ENCODE measurements at places on chromosomes 3 and 15.
A peak's percentile ranks its signal among the peaks of the same experiment; 100 is the strongest.

DNA sequence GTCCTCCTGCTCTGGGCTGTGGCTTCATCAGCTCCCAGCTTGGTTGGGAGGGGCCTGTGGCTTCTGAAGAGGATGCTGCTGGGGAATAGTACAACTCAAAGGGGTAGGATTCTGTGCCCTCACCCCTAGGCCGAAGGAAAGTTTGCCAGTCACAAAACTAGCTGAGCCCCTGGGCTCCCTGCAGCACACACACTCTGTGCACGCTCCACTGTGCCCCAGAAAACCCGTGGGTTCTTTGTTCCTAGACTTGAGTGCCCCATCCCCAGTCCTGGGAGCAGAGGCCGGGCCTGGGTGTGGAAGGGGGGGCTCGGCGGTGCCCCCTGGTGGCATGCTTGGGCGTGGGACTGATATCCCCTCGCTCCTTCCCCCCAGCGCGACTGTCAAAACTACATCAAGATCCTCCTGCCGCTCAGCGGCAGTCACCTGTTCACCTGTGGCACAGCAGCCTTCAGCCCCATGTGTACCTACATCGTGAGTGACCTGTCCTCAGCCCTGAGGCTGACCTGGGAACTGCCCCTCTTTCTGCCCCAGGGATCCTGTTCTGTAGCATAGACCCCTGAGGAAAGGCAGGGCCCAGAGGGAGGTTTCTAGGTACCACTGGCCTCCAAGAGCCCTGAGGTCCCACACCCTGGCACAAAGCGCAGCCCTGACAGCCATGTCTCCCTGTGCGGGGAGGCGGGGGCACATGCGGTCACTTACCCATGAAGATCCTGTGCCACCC is 14.2 kb downstream of the CIB1 start:
- DNase-seq = peak; percentile 58

DNA sequence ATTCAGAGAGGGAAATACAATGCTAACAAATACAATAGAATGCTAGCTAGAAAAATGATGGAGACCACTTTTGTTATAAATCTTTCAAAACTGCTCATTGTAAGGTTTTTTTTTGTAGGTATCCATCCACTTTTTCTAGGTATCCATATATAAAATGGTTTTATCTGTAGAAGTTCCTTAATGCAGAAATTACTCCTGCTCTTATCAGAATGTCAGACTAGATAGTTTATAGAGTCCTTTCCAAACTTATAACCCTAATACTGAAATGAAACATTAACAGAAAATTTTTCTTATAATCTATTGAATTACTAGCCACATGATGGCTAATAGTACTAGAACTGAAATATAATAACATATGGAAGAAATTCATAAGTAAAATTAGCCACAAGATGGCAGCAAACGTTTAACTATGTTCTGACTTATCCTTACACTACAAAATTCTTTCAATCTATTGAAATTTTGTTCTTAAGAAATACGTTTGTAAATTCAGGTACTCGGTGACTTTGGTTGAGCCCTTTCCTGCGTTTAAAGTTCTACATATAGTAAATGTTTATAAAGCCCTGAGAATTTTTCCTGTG is 58.5 kb downstream of the ECT2 start:
- peak; percentile 48 for DNase-seq

DNA sequence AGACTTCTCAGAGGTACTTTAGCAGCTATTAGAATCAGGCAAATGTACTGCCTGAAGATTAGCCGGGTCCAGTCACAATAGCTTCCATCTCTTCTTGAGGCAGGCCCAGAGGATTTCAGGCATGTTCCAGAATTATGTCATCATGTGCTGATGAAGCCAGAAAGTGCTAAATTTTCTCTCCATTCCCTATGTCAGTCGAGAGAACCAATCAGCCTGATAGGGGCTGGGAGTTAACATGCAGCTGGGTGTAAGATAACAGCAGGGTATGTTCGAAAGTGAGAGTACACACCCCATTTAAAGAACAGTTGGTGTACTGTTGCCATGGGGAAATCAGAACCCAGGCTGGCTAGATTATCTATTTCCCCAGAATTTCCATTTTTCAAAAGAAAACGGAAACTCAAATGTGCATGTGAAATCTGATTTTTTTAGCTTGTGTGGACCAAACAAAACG is 48.7 kb downstream of the MYH15 start:
- DNase-seq = peak; percentile 91

DNA sequence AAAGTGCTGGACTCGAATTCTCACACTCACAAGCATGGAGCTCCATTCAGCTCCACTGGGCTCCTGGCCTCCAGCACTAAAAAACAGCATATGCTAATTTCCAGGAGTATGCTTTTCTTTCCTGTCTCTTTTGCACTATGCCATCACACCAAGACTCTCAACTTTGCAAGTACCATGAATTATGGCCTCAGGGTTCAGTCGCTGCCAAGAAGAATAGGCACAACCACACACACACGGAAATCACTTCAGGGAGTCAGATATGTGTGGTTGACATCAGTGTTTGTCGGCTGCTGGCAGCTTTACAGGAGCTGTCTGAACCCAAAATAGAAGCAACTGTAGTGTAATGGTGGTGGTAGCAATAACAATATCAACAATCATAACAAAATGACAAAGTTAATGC is 305.0 kb upstream of the SLCO3A1 start:
- no peak for DNase-seq

GRCh38 chr15:56148064-56148463 is 95.6 kb downstream of the RFX7 start:
- DNase-seq = no peak

GRCh38 chr15:75695220-75695619 is 17.4 kb downstream of the CSPG4 start:
- DNase-seq = no peak

GRCh38 chr3:130895690-130896488 is 2.0 kb downstream of the ATP2C1 start:
- peak; percentile 75 for DNase-seq

GRCh38 chr15:25236861-25237155 is 202.0 kb downstream of the UBE3A start:
- no peak for DNase-seq

GRCh38 chr15:73940061-73940981 is 14.1 kb downstream of the LOXL1 start:
- DNase-seq = no peak

GRCh38 chr3:142930463-142930862 is 33.0 kb downstream of the PAQR9 start:
- no peak for DNase-seq

DNA sequence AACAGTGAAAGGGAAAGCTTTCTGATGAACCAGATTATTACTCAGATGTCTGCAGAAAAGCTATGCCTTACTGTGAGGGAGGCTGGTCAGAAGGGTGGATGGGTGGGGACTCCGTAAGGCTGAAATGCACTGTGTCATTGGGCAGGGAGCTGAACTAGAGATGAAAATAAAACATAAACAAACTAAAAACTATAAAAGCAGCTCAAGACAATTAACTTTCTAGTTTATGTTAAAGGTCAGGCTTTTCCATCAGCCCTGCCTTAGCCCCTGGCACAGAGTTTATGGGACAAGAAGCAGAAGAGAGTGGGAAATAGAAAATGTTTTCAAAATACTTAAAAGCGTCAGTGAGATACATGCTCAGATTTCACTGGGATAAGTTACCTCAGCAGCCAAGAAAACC is 310.0 kb upstream of the UBE2E2 start:
- no peak for DNase-seq

DNA sequence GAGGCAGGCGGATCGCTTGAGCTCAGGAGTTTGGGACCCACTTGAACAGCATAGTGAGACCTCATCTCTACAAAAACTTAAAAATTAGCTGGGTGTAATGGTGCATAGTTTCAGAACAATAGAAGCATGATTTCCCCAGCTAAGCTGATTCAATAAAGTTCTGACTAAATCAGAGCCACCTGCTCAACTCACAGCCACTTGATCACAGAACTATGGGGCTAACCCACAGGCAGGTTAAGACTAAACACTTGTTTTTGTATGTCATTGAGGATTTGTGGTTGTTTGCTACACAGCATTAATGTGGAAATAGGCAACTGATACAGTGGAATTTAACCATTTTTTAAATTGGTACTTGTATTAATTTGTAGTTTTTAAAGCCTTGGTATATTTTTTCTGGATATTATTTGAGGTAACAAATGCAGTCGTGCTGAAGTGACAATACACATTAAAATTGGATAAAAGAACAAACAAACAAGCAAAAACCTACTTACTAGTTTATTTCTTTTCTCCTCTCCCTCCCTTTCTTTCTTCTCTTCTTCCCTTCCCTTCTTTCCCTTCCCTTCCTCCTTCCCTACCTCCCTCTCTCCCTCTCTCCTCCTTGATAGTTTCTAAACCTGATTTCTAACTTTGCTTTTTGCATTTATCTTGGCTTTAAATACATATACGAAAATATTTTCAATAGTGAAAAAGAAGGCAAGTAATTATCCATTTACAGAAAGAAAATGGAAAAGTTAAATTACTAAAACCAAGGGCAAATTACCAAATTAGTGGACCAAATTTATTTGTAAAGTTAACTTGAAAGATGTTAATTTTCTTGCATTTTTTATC is 32.1 kb downstream of the OXSM start:
- DNase-seq = no peak

DNA sequence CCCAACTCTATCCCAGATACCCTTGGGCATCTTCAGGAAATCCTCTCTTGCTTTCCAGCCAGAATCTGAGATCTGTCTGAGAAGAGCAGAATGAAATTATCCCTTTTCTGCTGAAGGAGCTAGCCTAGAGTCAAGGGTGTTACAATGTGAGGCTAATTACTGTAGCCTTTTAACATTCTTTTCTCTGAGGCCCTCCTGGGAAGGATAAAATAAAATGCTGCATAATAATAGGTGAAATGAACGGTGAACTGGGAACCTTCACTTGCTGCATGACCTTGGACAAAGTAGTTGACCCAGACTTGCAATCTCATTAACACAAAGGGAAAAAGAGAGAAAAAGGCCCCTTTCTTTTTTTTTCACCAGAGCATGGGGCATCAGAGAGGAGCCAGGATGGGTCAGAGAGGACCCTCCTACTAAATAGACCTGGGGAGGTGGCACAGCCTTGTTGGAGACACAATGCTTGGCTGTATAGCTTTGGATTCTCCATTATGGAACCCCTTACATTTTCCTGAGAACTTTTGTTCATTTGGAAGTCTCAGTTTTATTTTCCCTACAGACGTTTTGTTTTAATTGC is 137.0 kb upstream of the LIPC start:
- DNase-seq = no peak

- no peak for DNase-seq
These were observed 31.6 kb upstream of the GNB4 start for GRCh38 chr3:179482857-179483256.

GRCh38 chr3:45664578-45664977 is 24.6 kb upstream of the SACM1L start:
- DNase-seq = peak; percentile 85

DNA sequence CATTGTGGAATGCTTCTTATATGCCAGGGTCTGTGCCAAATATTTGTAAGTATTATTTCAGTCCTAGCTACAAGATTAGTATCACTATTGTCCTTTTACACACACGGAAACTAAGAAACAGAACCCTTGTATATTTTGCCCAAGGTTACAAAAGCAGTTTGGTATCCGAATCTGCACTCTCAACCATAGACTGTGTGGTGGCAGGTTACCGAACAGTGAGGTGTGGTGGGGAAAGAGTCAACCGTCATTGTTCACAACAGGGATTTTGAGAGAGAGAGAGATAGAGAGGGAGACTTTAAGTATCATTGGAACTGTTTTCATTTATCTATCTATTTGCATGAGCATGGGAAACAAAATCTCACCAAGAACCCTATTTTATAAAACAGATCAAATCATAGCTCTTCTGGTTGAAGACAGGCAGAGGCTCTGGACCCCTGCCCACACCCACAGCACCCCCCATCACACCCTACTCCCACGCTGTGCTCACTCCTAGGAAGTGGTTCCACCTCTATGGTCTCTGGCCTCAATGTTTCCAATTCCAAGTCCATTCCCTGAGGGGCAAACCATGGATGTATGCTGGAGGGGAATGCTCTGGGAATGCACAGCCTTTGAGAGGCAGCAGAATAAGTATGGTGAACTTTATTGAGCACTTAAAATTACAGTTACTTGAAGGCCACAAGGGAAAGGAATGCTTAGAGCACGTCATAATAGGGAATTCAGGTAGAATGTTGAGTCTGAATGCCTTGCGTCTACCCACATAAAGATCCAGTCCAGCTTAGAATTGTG is 69.0 kb downstream of the ARHGAP31 start:
- no peak for DNase-seq

GRCh38 chr15:26891448-26892181 is 24.8 kb downstream of the GABRA5 start:
- peak; percentile 84 for DNase-seq

DNA sequence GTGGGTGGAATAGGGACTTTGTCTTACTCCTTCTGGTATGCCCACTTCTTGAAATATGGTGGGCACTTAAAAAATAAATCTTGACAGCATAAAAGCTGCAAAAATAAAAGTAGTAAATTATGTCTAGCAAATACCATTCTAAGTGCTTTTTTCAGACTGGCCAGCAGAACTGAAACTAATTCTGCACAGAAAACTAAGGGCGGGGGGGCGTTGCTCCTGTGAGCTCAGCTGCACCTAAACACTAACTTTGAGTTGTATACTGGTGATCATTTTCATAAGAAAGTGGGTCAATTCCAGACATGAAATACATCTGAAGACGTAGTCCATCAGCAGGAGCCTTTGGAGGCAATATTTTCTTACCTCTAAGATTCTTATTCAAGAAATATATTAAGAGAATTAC is 114.8 kb downstream of the WDR76 start:
- no peak for DNase-seq

DNA sequence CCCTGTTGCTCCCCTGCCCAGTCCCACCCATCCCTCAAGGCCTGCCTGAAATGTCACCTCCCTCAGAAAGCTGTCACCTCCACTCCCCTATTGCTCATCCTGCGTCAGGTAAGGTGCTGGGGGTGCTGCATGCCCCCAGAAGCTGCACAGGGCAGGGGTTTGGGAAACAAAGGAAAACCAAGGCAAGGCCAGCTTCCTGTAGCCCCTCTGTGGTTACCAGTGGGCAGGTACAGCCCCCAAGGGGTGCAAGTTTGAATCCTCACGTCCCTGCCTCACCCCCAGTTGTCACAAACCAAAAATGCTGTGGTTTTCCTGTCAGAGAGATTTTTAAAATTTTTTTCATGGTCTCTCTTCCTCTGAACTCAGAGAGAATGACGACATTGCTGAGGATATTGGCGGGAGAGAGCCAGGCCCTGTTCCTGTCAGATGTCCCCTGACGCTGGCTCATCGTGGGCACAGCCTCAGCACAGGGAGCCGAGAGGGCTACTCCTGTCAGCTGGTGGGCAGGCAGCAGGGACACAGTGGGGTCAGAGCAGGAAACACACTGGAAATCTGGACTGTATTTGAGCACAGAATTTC is 27.0 kb downstream of the PSTPIP1 start:
- no peak for DNase-seq

DNA sequence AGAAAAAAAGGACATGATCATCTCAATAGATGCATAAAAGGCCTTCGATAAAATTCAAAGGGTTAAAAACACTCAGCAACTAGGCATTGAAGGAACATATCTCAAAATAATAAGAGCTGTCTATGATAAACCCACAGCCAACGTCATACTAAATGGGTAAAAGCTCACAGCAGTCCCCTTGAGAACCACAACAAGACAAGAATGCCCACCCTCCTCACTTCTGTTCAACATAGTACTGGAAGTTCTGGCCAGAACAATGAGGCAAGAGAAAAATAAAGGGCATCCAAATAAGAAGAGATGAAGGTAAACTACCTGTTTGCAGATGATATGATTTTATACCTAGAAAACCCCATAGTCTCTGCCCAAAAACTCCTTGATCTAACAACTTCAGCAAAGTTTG is 619.7 kb upstream of the LMCD1 start:
- no peak for DNase-seq

- no peak for DNase-seq
These were observed at the start of gene CNTN4 for GRCh38 chr3:2098398-2099027. Gene CNTN4 (plus strand): TSS chr3:2098866.

- DNase-seq = no peak
These were observed 41.3 kb downstream of the NECTIN3 start for GRCh38 chr3:111112913-111113312.
